AG04449 (cell line): ENCODE measurements at places on chromosomes 3 and 15.

GRCh38 chr15:70171256-70171886 is 73.7 kb upstream of the TLE3 start:
- DNase-seq, result no peak

DNA sequence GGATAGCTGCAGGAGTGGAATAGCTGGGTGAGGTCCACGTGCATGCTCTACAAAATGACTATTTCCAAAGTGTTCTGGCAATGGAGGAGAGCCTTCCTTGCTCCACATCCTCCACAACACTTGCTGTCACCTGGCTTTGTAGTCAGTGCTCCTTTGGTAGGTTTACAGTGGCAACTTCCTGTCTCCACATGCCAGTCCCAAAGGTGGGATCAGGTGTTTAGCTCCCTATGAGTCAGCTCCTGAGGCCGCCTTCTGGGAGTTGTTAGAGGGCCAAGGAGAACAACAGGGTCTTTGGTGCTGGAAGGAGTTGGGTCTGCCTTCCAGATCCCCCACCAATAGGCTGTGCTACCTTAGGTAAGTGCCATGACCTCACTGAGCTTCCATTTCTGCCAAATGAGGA is 15.3 kb upstream of the LIMD1 start:
- no peak for DNase-seq

- DNase-seq, result no peak
Observed at GRCh38 chr15:70702584-70702983, 60.8 kb downstream of the UACA start.

DNA sequence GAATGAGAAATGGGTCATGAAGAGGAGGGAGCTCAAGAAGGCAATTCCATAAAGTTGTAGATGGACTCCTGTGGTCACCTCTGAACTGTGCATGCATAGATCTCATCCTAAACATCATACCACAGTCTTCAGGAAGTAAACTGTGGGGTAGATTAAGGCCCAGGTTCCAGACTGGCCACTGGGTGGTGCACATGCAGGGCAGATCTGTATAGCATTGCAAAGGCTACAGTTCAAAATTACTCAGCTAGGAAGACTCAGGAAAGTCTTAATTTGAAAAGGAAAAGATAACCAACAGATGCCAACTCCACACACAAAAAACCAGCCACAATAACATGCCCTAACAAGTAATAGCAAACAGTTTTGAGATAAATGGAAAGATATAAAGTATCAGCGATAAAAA is 20.3 kb downstream of the KY start:
- no peak for DNase-seq

- DNase-seq, result no peak
Observed at GRCh38 chr3:53519065-53519709, 24.8 kb downstream of the CACNA1D start.

GRCh38 chr3:146818866-146819265 is 213.7 kb upstream of the PLSCR5 start:
- no peak for DNase-seq
